Stimulated activated CD8-positive, alpha-beta memory T cell treated with anti-CD3 and anti-CD28 coated beads, Interleukin-4, amount 100 ng/mL, for 1 hour (primary cell): ENCODE measurements at places on chromosomes 16 and 17.
A peak's percentile ranks its signal among the peaks of the same experiment; 100 is the strongest.

DNA sequence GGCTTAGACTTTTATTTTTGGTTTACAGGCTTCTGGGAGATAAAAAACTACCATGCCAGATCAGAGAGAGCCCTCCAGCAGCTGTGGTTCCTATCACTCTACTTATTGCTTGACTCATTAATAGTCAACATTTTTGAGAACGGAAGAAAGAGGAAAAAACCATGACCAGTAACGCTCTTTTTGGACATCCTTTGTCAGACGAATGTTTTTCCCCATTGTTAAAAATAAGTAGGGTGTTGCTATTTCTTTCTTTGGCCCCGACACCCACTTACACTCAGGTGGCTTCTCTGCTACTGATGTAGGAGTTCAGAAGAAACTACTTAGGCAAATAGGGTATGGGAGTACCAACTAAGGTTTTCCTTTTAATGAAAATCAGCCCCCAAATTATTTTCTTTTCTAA, 27.5 kb downstream of the TVP23A start:
- DNase-seq = no peak

GRCh38 chr17:17549732-17550366, 41.7 kb downstream of the PEMT start:
- DNase-seq = no peak

DNA sequence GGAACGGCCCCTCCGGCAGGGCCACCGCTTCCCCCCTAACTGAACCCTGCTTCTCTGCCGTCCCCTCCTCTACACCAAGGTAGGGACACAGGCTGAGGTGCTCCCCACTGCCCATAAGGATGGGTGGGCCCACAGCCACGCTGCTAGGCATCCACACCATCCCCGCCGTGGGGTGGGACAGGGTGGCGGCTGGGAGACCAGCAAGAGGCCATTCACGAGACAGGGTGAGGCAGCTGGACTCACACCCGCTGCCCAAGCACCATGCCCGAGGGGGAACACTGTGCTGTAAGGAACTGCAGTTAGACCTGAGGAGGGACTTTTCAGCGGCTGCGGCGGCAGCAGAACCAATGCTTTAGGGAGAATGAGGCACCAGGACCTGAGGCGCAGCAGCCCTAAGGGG, 47.5 kb upstream of the RRN3 start:
- DNase-seq = no peak

DNA sequence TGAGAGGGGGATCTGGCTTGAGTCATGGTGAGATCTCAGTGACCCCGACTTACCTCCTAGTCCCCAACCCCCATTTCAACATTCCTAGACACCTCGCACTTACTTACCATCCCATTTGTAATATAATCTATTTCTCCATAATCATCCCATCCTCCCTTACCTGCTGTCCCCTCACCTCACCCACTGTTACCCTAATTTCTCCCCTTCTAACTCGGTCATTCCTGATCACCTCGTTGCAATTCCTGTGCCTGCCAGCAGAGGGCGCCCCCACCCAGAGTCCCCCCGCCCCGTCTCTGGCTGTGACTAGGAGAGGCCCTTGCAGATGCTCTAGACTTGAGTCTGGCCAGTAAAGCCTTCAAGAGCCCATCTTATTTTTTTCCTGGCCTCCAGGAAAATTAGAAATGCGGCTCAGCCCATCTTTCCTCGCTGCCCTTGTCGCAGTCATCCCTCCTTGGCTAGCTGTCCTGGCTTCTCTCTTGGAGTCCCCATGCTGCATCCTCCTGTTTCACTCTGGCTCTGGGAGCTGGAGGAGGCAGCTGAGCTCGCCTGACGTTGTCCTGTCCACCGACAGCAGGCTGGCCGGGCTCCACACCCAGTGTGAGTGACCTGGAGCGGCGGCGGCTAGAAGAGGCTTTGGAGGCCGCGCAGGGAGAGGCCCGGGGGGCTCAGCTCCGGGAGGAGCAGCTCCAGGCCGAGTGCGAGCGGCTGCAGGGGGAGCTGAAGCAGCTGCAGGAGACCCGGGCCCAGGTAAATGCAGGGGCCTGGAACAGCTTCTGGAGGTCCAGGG, 5.0 kb downstream of the TBKBP1 start:
- DNase-seq = peak; percentile 70

GRCh38 chr17:38428643-38429371, 543 bp downstream of the ARHGAP23 start:
- DNase-seq = no peak

- DNase-seq = no peak
These were observed 558 bp upstream of the CHMP6 start for GRCh38 chr17:80990921-80991644.

DNA sequence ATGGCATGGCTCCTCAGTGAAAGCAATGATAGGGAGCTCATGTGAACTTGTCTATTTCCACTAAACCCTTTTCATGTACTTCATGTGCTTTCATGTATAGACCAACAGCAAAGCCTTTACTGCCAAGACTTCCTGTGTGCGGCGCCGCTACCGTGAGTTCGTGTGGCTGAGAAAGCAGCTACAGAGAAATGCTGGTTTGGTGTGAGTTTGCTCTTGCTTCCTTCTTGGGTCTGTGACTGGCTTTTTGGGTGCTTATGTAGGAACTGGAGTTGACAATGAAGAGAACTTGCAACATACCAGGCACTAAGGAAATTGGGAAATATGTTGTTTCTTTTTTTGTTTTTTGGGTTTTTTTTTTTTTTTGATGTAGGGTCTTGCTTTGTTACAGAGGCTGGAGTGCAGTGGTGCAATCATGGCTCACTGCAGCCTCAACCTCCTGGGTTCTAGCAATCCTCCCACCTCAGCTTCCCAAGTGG, 5.7 kb downstream of the SNX11 start:
- DNase-seq = no peak

- no peak for DNase-seq
These were observed 25.5 kb downstream of the COPZ2 start for GRCh38 chr17:48012151-48012520.

GRCh38 chr17:62681061-62681938, 53.8 kb downstream of the MRC2 start:
- no peak for DNase-seq

GRCh38 chr17:27569257-27569722, 61.7 kb upstream of the LGALS9 start:
- peak; percentile 35 for DNase-seq

GRCh38 chr17:17902877-17903276, 66.1 kb upstream of the SREBF1 start:
- DNase-seq = no peak

GRCh38 chr17:2366747-2367494, 29.6 kb downstream of the SGSM2 start:
- no peak for DNase-seq

- no peak for DNase-seq
These were observed 126.3 kb upstream of the HSBP1 start for GRCh38 chr16:83681381-83681956.

DNA sequence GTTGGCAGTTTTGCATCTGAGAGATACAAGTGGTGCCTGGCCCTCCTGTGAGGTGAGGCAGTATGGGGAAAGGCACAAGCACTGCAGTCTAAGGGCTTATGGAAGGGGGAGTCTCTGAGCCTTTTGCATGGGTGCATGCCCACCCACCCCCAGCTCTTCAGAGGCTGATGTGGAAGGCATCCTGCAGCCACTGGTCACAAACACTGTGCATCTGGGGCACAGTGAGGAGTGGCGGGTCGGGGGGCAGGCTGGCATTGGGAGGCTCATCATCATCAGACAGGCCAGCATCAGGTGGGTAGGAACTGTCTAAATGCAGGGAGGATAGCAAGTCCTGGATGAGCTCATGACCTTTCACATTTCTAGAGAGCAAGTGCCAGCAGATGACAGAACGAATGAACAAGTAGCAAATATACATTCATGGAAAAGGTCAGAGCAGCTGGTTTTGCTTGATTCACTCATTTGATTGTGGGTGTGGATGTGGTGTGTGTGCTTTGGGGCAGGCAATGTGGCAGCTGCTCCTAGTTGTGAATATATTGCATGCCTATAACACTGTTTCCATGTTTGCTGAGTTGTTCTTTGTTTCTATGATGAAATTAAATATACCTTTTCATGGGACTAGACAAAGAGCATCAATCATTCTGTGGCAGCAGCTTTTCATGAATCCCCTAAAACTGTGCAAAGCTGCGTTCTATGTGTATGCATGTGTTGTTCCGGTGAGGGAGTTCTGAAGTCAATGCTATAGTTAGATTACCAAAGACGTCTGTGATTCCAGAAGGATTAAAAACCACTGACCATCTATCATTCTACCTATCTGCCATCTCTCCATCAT, 29.2 kb downstream of the TRIM25 start:
- no peak for DNase-seq

- DNase-seq = no peak
These were observed 231.1 kb upstream of the NLRP1 start for GRCh38 chr17:5815396-5815795.

DNA sequence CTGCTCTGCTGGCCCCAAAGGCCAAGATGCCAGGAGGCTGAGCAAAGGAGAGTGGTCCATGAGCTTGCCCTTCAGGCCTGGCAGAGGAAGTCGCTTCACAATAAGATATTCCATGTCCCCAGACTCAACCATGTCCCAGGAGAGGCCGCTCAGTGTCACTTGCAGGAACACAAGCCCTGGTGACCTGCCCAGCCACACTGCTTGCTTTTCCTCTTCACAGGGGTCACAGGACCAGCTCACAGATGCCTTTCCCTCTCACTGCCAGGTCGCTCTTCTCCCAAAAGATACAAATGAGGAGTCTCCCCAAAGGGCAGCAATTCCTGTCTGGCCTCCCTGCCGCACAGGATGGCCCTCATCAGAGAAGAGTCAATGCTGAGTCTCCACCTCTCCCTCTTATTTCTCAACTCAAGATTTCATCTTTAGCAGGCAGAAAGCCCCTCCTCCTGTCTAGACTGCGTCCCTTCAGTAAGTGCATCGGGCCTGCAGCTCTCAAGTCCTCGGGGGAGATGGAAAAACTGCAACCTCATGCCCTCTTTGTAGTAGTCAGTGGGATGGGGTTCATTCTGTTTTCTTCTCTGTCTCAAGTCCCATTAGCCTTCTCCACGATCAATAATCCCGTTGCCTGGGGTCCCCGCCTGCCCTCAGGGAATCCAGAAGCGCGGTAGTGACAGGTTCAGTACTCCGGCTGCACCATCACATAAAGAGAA, 5.0 kb downstream of the JUP start:
- no peak for DNase-seq

- no peak for DNase-seq
These were observed 88.8 kb downstream of the LITAF start for GRCh38 chr16:11497851-11498289.

- DNase-seq = no peak
These were observed 13.7 kb upstream of the CD300E start for GRCh38 chr17:74637265-74637664.

DNA sequence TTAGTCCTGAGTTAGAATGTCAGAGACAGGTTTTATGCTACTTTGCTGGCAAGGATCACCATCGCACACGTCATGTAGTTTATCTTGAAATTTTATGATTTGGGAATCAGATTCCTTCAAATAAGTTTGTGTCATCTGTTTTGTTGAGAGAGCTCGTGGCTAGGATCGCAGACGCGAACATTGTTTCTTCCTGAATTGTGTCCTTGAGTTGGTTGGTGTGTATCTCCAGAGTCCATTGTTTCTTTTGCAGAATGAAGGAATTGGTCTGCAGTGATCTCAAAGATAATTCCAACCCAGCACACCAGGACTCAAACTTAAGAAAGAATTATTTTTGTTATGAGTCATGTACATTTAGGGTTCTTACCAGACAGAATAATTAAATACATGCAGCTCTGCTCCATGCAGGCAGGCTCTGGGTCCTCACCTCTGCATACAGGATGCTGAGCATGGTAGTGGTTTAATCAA, 51.6 kb downstream of the PRKCA start:
- DNase-seq = no peak

DNA sequence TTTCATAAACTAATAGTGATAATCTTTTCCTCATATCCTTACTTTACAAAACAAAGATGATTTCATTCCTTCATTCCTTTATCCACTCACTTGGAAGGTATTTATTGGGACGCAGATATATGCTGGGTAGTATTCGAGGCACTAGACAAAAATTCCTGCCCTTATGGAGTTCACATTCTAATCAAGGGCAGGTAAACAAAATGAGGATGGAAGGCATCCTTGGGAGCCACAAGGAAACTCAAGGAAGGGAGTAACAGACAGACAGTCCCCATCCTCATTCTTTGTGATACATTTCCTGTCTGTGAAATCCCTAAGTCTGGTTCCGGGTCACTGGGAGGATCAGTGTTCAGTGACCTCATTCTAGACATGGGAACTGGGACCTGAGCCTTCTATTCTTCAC, 45.2 kb downstream of the SLC6A2 start:
- no peak for DNase-seq

- no peak for DNase-seq
These were observed 7.3 kb downstream of the C16orf86 start for GRCh38 chr16:67673712-67674580.

GRCh38 chr16:89828199-89828869, at the start of gene SPIRE2:
Gene SPIRE2, plus strand, starts transcription at chr16:89828475. Its CDS starts 76 bp downstream, at chr16:89828551.
- no peak for DNase-seq

- no peak for DNase-seq
These were observed 26.6 kb upstream of the GSE1 start for GRCh38 chr16:85586380-85587104.

DNA sequence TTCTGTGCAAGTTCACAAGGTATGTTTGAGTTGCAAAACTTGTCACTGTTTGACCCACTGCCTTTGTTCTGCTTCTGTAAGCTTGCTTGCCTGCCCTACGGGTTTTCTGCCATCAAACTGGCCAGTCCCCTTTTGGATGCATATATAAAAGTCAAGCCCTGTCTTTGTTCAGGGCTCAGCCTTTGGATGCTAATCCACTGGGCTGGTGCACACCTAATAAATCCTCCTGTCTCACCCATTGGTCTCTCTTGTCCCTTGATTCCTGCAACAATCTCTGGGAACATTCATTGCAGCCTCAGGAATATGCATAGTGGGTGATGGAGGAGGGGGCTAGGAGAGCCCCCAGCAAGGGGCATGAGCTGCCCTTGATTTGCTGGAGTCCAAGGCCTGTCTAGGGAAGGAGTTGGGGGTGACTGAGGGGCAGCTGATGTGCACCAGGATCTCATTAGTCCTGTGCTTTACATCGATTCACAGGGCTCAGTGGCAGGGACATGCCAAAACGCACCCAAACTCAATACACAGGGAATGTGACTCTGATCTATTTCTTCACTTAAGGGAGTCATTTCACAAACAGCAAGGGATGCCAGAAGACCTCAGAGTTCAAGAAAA, 225.4 kb upstream of the NLRP1 start:
- DNase-seq = no peak

DNA sequence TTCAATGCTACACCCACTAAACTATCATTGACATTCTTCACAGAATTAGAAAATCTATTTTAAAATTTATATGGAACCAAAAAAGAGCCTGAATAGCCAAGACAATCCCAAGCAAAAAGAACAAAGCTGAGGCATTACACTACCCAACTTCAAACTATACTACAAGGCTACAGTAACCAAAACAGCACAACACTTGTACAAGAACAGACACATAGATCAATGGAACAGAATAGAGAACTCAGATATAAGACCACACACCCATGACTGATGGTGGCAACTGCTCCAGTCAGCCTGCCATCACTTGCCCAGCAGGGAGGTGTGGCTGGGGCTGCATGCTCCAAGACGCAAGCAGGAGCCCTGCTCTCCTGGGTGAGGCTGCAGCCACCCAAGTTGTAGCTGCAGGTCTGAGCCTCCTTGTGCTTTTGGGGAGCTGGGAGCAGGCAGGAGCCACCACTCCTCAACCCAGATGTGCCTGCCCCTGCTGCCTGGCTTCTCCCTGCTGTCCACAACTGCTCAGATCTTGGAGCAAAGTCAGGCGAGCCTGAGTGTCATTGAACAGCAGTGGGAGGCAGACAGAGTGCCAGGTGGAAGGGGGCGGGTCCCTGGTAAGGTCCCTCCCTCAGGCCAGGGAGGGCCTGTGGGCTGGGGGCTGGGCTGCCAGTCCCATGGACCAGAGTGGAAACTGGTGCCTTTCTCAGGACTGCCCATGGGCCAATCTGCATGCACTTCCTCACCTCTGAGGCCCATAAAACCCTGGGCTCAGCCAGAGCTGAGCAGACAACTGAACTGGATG, 24.7 kb downstream of the SSH2 start:
- DNase-seq = no peak
